IPS DF 19.7 (cell line): ENCODE measurements at places on chromosomes 3 and 15.

DNA sequence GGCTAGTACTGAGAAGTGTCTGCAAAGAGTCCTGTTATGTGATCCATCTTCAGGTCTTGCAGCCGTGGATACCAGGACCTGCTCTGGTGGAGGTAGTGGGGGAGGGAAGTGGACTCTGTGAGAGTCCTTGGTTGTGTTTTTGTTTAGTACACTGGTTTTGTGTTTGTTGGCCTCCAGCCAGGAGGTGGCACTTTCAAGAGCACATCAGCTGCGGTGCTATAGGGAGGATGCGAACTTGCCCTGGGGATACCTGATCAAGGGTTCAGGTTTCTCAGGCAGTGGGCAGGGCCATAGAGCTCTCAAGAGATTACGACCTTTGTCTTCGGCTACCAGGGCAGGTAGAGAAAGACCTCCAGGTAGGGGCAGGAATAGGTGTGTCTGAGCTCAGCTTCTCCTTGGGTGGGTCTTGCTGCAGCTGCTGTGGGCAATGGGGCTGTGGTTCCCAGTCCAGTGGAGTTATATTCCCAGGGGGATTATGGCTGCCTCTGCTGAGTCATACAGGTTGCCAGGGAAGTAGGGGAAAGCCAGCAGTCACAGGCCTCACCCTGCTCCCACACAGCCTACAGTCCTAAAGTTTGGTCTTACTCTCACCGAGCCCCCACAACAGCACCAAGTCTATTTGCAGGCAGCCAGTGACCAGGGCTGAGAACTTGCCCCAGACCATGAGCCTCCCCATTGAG, 132.8 kb upstream of the NPHP3 start:
- no peak for DNase-seq

GRCh38 chr3:196051282-196052076, 30.4 kb downstream of the TFRC start:
- DNase-seq = no peak

GRCh38 chr3:100706365-100706764, 2.9 kb upstream of the TFG start:
- DNase-seq = no peak

DNA sequence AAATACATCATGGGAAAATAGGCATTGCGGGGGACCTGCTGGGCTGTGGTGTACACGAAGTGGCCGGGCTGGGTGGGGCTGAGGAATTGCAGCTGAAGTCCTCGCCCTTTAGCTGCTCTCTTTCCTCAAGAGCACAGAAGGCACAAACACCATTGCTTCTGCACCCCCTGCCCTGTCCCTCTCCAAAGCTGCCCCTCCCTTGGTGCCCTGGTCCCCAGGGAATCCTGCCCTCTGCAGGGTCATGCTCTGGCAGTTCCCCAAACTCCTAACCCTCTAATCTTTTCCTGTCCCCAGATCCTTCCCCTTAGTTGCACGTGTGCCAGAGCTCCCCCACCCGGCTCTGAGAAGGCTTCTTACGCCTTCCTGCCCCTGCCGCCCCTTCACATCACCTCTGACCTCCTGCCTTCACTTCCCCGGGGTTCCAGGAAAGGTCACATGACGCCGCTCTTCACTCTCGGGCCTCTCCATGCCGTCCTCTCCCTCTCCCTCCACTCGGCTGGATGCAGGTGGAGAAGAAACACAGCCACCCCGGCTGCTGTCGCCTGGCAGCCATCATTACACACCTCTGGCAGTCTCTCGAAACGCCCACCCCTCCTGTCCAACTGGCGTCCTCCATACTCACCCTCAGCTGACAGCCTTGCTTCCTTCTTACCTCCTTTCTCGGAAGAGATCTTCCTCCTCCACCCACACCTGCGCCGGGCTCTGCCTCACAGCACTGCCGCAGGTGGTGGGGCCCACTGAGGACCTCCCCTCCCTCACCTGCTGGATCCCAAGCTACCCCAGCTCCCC, 6.9 kb upstream of the PCSK6 start:
- no peak for DNase-seq

- no peak for DNase-seq
Measured at GRCh38 chr3:22960105-22960984, 242.8 kb upstream of the UBE2E2 start.

- no peak for DNase-seq
Measured at GRCh38 chr15:89429023-89429422, 67.4 kb downstream of the RHCG start.

- no peak for DNase-seq
Measured at GRCh38 chr3:16906682-16907081, 21.9 kb downstream of the PLCL2 start.

DNA sequence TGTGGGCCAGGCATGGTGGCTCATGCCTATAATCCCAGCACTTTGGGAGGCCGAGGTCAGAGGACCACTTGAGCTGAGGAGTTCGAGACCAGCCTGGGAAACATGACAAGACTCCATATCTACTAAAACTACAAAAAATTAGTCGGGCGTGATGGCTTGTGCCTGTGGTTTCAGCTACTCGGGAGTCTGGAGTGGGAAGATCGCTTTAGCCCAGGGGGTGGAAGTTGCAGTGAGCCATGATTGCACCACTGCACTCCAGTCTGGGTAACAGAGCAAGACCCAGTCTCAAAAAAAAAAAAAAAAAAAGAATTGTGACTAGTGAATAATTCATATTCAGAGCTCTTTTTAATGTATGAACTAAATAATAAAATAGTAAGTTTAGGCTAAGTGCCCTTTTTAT, 87.8 kb upstream of the TSEN2 start:
- DNase-seq = no peak

- DNase-seq = no peak
Measured at GRCh38 chr15:97077975-97078374, 747.5 kb downstream of the NR2F2 start.
